ENCODE measurements at places on chromosomes 3 and 15. TPM values are rescaled to one million over a fixed set of nuclear protein-coding genes. Genes with fewer than 3 reads are reported as not detected.

ZDHHC23 gene
- 1.3 TPM for total RNA-seq

FOXL2 gene
- not detected for total RNA-seq

FBXW12 gene
- not detected for total RNA-seq

CHRFAM7A gene
- 0.82 TPM for total RNA-seq

GPR149 gene
- total RNA-seq, result not detected

CLEC3B gene
- total RNA-seq, result 21.3 TPM

MESP2 gene
- total RNA-seq, result not detected

PRR23B gene
- not detected for total RNA-seq

CASR gene
- total RNA-seq, result under 0.01 TPM

LTF gene
- total RNA-seq, result not detected

UBAP1L gene
- 4.6 TPM for total RNA-seq

NEK11 gene
- 4.6 TPM for total RNA-seq

CIP2A gene
- total RNA-seq, result 0.99 TPM

KNL1 gene
- total RNA-seq, result 0.83 TPM

MORC1 gene
- not detected for total RNA-seq

PLSCR2 gene
- total RNA-seq, result not detected

GHSR gene
- not detected for total RNA-seq

EPHB1 gene
- total RNA-seq, result 2.5 TPM

GABRG3 gene
- total RNA-seq, result under 0.01 TPM

SOX2 gene
- total RNA-seq, result 7.7 TPM

SAMMSON gene
- not detected for total RNA-seq

VGLL3 gene
- total RNA-seq, result 33.5 TPM

All from sigmoid colon (tissue), 7 donors.